ENCODE measurements at places on chromosomes 5 and 9.

DNA sequence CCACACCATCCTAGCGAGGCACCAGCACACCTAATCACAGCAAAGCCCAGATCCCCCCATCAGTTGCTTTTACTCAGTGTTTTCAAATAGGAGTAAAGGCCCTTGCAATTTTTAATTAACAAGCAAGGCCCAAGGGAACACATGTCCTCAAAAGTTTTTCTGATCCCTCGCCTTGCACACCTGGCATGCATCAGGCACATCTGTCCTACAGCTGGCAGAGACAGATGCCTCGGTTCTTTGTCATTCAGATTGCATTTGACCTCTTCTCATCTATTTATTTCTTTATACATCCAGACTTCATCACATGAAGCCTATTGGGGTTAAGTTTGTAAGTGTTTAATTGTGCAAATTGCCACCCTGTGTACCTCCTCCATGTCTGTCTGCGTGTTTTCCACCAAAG lies 241.4 kb downstream of the MARCHF11 start:
- DNase-seq: no peak

- DNase-seq: no peak
Measured at GRCh38 chr5:74648835-74649293, 8.3 kb upstream of the ENC1 start.

DNA sequence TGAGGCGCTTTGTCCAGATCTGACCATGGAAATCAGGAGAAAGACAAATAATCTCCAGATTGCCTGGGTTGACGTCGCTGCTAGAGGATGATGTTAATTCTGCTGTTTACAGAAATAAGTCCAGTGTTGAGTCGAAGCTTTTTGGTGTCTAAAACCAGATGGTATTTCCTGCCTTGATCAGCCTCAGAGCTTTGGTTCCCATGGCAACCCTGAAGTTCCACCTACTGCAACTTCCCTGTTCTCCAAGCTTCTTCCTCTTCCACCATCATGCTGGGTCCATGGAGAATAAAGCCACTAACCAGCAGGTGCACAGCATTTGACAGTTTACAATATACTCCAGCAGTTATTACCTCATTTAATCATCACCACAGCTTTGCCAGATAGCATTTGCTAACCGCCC lies 18.0 kb upstream of the GABBR2 start:
- DNase-seq: no peak

DNA sequence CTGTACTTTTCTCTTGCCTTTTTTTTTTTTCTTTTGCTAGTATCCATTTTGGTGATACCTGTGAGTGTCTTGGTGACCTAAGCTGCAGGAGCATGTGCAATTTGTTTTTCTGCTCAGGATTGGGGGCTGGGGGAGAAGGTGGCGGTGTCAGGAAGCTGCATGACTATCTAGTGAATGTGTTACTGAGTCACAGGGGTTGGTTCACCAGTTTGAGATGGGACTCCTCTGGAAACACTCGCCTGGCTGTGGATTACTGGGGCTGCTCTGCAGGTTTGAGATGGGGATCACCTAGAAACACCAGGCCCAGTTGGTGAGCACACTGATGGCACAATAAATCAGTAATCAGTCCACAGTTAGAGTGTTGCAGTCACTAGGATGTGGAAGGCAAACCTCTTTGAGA lies 447.9 kb downstream of the SPATA31D1 start:
- DNase-seq: no peak

DNA sequence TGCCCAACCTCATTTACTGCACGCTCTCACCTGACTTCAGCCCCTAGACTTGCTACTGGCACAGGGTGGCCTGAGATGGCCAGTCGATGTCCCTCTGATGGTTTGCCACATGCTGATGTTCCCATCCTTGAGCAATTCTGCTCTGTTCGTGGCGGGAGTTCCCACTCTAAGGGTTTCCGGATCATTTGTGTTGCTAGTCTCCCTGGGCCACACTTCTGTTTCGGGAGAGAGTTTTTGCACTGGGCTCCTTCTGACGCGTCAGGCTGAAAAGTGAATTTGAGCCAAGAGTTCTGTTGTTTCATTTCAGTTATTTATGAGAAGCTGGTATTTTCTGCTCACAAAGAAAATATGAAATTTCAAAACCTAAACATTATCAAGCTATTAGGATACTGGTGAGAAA lies 597.7 kb downstream of the BNC2 start:
- no peak for DNase-seq

- DNase-seq: no peak
Measured at GRCh38 chr5:142769251-142769792, 855 bp upstream of the ARHGAP26 start.

GRCh38 chr5:137666461-137666850 lies 69.4 kb downstream of the KLHL3 start:
- DNase-seq: no peak

GRCh38 chr5:6454628-6455053 lies 6.0 kb downstream of the UBE2QL1 start:
- DNase-seq: no peak

GRCh38 chr5:77893225-77893860 lies 117.2 kb upstream of the TBCA start:
- no peak for DNase-seq

- DNase-seq: no peak
Measured at GRCh38 chr9:21028466-21028865, 3.0 kb downstream of the HACD4 start.

DNA sequence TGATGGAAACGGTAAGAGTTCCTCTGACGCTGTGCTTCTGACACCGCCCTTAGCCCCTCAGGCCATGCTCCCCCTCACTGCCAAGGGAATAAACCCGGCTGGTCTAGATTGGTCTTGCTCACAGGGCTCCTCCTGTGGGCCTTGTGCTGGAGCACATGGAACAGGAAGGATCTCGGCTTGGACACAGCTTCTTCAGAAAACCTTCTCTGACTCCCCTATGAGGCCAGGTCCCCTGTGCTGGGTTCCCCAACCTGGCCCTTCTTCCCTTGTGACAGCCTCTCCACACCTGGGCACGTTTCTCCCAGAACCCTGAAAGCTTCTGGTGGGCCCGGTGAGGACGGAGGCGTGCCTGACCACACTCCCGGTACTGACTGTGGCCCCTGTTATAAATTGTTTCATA lies 8.2 kb downstream of the SPATA31E1 start:
- DNase-seq: no peak

DNA sequence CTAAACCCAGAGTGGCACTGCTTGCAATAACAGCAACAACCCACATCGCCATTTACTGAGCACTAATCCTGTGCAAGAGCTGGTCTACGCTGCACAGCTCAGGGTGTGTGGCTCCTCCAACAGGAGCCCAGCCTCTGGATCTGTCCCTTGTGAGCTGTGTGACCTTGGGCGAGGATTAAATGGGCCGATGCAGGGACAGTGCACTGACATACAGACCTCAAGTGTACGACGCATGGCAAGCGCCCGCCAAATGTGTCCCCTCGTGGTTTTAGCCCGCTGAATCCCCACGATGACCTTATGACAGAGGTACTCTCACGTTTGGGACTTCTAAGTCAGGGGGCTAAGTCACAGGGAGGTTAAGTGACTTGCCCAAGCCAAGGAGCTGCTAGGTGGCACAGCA lies 130.3 kb upstream of the RAPGEF1 start:
- DNase-seq: no peak

- no peak for DNase-seq
Measured at GRCh38 chr5:83441747-83442146, 29.8 kb upstream of the VCAN start.

DNA sequence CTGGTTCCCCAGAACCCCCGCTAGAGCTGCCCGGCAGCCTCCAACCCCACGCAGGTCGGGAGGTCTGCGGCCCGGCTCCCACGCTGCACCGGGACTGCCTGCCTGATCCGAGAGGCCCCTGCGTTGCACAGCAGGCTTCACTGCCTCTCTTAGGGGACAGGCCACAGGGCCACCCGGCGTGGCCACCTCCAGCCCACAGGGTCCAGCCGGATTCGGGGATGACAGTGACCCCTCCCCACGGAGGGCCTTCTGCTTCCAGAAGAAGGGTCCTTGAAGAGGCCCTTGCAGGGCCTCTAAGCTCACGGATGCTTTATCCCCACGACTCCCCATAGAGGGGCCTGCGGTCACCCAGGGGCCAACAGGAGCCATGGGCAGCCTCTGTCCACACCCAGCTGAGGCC lies 66.1 kb upstream of the PPP1R26 start:
- DNase-seq: no peak

GRCh38 chr9:22356985-22357384 lies 89.6 kb upstream of the DMRTA1 start:
- no peak for DNase-seq

DNA sequence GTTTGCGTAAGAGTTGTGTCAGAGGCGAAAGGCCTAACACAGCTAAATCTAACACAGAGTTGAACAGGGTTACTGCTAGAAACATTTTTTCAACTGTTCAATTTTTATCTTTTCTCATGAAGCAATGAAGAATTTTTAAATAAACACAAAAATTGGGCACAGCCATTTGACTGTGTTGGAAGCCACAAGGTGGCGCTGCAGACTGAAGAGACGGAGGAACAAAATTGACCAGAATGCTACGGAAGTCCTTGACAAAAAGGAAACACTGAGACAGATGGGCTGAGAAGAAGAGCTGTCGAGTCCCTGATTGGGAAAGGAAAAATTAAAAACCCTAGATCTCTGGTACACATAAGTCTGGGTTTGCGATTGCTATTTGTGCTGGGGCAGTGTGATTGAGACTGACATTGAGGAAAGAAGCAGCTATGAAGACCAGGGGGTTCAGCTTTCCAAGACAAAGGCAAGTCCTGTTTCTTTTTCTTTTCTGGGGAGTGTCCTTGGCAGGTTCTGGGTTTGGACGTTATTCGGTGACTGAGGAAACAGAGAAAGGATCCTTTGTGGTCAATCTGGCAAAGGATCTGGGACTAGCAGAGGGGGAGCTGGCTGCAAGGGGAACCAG lies at the start of gene PCDHB9:
TSS of gene PCDHB9 (plus strand) at position 265 of the 616 bp plus-strand sequence. CDS start at position 423, 158 bp downstream.
- DNase-seq: no peak

GRCh38 chr5:14718778-14719177 lies 54.3 kb downstream of the OTULIN start:
- no peak for DNase-seq

GRCh38 chr9:33461492-33461891 lies 12.2 kb downstream of the NOL6 start:
- no peak for DNase-seq

DNA sequence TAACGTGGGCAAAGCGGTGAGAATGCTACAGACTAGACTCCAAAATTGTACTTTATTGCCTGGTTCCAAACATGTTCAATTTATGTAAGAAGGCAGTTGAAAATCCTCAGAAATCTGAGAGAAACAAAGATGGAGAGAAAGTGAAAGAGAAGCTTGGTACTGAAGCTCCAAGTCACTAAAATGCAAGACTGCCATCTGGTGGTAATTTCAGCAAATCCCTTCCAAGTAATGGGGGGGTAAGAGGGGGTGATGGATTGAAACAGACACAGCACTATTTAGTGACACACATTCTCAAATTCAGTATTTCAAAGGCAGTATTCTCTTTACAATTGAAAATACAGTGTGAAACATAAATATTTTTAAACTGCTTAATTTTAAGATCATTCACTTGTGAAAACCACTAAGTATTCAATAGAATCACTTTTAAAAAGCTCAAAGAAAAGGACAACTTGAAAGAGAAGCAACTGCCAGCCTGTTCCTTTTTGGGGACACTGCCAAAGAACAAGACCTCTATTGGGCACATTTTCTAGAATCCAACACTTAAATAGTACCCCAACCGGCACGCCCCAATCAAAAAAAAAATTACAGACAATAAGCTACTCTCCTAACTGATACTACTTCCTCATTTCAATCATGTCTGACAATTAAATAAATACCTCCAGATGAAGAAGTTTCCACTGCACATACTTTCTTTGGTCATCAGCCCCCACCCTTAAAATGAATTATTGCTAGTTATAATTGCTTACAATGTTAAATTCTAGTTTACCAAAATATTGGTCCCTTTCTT lies 131.5 kb downstream of the AGTPBP1 start:
- no peak for DNase-seq

DNA sequence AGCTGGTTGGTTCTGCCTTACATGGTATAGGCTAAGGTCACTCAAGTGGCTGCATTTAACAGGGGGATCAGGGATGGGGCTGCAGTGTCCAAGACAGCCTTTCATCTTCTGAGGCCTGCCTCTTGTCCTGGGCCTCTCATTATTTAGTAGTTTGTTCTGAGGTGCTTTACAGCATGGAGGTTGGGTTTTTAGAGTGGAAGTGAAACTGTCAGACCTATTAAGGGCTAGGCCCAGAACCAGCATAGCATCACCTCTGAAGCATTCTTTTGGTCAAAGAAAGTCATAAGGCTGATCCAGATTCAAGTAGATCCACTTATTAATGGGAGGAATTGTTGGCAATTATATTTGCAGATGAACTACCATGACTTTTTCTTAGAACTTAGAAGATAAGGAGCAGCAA lies 146.0 kb upstream of the NMUR2 start:
- DNase-seq: no peak

DNA sequence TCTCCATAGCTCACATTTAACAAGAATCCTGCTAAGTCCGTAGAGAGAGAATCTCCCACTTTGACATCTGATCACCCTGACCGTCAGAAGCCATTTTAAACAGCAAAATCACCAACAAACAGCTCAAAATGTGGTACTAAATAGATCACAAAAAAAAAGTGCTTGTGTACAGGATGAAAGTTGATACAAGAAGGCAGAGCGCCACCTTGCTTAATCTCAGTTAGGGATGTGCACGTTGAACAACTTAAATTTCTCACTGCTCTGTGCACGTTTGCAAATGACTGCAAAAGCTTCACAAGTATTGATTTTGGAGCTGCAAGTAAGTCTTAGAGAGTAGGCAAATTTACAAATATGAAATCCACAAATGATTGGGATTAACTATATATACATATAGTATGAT lies 63.1 kb upstream of the NREP start:
- no peak for DNase-seq

GRCh38 chr5:39801306-39801705 lies 376.5 kb upstream of the DAB2 start:
- no peak for DNase-seq

GRCh38 chr5:123124859-123125595 lies 36.0 kb downstream of the PRDM6 start:
- DNase-seq: no peak

Measured in activated B cell treated with CpG ODN at 0.5 μM for 24 hours (primary cell).